ENCODE measurements at places on chromosomes 4 and X.

DNA sequence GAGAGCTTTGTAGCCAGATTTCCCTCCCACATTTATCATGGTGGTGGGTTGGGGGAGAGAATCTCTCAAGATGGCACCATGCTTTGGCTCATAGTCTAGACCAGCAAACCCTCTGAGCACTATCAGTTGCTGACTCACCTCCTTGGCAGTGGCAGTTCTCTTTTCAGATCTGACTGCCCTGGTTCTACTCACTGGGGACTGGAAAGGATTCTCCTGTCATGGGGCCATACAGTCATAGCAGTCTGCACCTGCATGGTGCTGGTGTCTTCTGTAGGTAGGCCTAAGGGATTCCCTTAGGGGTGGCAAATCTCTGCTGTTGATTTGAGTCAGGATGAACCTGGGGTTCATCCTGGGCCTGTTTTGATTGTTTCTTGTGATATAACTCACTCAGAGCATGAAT is 2.6 kb downstream of the TEX13B start:
- no peak for DNase-seq

GRCh38 chrX:41314204-41314603 is 19.8 kb upstream of the DDX3X start:
- no peak for DNase-seq

GRCh38 chrX:40008791-40009461 is 88.8 kb downstream of the BCOR start:
- DNase-seq: no peak

DNA sequence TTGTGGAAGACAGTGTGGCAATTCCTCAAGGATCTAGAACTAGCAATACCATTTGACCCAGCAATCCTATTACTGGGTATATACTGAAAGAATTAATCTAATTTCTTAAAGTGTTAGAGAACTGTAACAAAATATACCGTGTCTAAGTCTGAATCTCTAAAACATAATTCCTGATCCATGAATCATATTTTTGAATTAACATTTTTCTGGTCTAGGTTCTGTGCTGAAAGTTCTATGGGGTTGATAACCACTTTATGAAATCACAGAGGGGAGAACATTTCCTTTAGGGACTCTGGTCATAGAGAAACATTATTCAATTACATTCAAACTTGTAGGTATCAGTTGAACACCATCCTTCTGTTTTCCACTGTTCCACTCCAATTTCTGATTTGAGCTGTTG is 91.9 kb upstream of the ETNPPL start:
- no peak for DNase-seq

- DNase-seq: no peak
These were observed 175.9 kb downstream of the FBXW7 start for GRCh38 chr4:152360045-152360410.

DNA sequence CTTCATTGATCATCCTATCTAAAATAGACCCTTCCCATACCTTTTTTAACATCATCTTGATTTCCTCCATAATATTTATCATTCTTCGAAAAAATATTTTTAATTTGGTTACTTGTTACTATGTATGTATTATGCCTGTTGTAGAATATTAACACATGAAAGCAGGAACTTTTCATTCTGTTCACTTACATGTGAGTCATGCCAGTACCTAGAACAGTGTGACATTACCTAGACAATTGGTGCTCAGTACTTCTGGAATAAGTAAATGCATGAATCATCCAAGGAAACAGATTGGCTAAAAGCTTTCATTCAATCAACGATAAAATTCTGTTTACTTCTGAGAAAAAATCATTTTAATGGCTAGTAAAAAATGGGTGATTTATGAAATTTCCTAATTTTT is 76.4 kb downstream of the CXXC4 start:
- DNase-seq: no peak

DNA sequence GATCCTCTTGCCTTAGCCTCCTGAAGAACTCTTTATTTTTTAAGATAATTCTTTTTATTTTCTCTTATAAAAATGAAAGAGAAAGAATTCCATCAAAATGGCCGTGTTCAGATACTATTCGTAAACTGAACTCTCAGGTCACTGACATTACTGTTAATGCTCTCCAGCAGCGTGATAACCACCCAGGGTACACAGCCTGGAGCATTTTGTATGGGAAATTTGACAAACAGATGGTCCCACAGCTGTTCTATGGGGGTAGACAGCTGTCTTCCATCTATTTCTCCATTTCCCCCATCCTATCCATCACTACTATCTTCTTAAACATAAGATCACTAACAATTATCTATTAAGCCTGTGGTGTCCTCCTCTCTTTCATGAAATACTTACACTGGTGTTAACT is 47.8 kb downstream of the SYNPO2 start:
- DNase-seq: no peak

- DNase-seq: no peak
These were observed 263.7 kb upstream of the AGTR2 start for GRCh38 chrX:115906881-115907280.

DNA sequence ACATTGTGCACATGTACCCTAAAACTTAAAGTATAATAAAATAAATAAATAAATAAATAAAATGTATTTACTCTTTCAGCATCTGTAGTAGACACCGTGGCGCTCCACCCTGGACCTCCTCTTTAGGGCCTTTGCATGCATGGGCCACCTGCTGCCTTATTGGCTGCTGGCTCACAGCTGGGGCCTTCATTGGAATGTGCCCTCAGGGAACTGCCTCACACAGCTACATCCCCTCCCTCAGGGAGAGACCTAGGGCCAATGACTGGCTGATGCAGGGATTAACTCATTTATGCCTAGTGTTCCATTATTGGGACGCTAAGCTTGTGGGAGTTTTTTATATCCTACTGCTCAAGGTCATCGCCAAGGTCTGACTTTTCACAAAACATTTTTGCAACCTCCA is 302.9 kb upstream of the FTHL17 start:
- DNase-seq: no peak

GRCh38 chr4:47930971-47931804 is 16.8 kb upstream of the NFXL1 start:
- DNase-seq: no peak

- no peak for DNase-seq
These were observed 29.8 kb downstream of the PIGG start for GRCh38 chr4:528835-529234.

- DNase-seq: peak; percentile 59
These were observed 249.9 kb upstream of the GATB start for GRCh38 chr4:152010710-152011079.

GRCh38 chr4:1803523-1804423 is 10.7 kb downstream of the FGFR3 start:
- no peak for DNase-seq

DNA sequence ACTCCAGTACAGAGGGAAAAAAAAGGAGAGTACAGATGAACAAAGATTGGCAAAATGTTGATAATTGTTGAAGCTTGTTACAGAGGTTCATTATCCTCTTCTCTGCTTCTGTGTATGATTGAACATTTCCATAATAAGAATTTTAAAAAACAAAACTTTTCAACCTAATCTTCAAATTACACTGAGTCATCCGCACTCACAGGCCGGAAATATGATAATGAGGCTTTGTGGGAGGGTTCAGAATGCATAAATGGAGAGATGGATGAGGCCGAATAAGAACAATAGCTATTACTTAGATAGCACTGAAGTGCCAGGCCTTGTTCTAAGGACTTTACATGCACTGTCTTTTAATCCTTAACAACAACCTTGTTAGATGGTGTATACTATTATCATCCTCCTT is 4.6 kb upstream of the ERCC6L start:
- DNase-seq: no peak

DNA sequence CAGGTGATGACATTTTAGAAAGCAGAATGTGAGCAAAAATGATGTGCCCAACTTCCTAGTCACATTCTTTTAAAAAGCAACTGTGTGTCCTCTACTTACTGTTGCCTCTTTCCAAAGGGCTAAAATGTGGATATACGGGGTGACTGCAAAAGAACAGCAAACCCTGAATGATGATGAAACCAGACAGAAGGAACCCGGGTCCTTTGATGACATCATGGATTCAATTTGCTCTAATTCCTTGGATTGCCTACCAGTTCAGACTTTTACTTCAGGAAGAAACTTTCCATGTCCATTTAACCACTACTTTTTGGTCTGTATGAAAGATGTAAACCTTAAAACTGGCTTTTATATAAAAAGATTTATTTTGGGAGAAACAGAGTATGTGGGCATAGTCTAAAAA is 190.9 kb upstream of the MAB21L2 start:
- no peak for DNase-seq

DNA sequence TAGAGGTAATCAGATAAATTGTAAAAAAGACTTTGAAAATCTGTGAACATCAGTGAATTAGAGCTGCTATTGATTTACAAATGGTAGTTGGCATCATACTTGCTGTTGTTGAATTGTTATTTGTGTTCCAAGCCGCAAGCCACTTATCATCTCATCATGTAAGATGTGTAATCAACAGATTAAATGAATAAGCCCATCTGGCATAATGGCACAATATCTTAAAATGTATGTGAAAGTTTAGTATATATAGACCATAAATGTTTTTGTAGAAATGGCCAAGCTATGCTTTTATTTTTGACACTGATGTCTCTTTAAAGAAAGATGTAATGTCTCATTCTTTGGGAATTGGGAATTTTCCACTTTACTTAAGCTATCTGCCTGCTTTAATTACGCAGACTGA is 682.6 kb upstream of the GNPDA2 start:
- no peak for DNase-seq

- no peak for DNase-seq
These were observed 121.7 kb downstream of the RBM47 start for GRCh38 chr4:40507977-40508376.

GRCh38 chrX:17390419-17390850 is 15.4 kb downstream of the NHS start:
- no peak for DNase-seq

DNA sequence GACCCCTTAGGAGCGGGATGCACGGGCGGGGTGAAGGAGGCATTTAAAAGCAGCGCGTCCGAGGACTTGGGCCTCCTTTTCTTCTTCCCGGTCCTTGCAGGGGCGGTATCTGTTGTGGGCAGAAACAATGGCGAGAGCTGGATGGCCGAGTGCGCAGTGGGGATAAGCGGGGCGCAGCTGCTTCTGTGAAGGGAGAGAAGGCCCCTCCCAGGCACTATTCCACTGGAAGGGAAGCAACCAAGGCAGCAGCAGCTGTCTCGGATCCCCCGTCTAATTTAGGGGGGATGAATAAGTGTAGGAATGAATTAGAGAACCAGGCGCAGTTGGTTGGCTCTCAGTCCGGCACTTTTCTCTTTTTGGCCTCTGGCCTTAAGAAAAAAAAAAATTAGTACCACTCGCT is 995 bp downstream of the SMARCA5 start:
- DNase-seq: no peak

DNA sequence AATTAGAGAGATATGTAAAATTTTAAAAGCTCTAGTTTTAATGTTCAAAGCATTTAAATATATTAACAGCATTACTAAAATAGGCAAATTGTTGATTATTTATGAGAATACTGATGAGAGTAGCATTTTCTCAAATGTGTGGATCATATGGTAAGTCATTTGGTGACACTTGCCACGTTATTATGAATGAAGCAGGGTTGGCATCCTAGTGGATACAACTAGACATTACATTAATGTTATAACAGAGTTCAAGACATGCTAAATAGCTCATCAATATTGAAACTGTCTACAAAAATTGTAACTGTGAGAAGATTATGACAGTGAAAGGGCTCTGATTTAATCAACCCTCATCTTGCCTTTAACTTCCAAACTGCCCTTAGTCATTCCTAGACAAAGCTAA is 171.1 kb downstream of the PDGFC start:
- DNase-seq: no peak

GRCh38 chr4:154120690-154121345 is 331.9 kb upstream of the SFRP2 start:
- DNase-seq: no peak

DNA sequence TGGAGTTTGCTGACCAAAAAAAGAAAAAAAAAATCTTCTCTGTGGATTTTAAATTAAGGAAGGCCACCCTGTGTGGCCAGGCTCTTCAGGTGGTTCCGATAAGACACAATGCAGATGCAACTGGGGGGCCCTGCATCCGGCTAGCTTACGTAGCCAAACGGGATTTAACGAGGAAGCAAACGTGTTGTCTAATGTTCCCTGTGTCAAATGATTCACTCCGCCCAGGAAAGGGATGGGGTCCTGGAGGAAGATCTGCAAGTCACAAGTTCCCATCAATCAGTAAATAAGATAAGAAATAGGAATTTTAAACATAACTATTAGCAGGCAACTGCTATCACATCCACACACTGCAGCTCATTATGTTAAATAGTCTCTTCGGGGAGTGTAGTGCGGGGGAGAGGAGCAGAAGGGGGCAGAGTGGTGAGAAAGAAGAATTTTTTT is 216.4 kb upstream of the GYPA start:
- no peak for DNase-seq

DNA sequence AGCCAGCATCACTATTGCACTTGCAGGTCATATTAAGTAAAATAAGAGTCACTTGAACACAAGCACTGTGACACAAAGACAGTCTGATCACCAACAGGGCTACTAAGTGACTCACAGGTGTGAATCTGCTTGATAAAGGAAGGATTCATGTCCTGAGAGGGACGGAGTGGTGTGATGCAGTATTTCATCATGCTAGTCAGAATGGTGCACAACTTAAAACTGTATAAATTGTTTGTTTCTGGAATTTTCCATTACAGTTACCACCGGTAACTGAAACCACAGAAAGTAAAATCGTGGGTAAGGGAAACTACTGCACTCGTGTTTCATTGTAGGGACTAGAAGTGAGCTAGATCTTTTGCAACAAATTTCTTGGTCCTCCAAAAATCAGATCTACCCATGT is 109.7 kb downstream of the ELOVL6 start:
- no peak for DNase-seq

DNA sequence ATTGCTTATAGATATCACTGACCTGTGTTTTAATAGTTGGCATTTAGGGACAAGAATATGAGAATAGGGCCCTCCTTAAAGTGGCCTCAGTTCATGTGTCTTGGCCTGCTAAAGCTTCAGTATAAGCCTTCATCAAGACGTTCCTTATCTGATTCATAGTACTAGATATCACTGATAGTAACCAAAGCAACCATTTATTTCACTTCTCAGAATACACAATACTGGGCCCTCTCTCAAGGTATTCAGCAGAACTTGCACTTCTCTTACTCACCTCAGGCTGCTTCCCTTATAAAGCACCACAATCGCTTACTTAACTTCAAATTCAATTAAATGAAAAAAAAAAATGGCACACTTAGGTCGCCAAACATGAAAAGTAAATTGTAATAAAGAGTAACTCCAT is 259.4 kb upstream of the PCDH7 start:
- DNase-seq: no peak

GRCh38 chr4:147678106-147678505 is 5.9 kb downstream of the PRMT9 start:
- no peak for DNase-seq

GRCh38 chr4:61950625-61951024 is 750.5 kb downstream of the ADGRL3 start:
- DNase-seq: no peak

Data from CD4-positive, alpha-beta T cell treated with Interleukin-6 at 100 ng/mL for 8 hours (primary cell).